ENCODE measurements at places on chromosomes 6 and 20.

GRCh38 chr6:9515633-9516606 lies 899.0 kb downstream of the TFAP2A start:
- DNase-seq = no peak

GRCh38 chr20:57433657-57434389 lies 42.6 kb downstream of the RBM38 start:
- DNase-seq = no peak

DNA sequence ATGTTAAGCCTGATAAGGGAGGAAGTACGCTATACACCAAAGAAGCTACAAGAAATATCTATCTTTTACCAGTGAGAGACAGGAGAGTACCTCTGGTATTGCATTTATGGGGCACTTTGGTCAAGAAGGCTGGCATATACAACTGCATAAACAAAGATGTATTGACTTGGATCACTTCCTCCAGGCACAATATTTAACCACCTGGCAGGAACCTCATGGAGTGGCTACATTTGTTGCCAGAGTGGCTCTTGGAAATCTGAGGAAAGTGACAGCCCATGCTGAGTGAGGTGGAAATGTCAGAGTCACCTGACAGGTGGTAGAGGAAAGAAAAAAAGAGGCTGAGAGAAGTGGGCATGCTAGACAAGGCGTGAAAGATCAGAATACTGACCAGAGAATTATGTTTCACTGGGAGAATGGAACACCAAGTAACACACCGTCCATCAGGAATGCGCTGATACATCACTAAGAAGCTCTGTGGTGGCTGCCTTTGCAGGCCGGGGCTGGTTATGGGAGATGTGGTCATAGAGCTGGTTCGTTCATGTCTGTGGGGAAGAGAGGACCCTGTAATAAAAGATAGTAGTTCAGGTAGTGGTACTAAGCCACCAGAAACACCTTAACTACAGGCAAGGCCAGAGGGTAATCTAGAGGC lies 61.4 kb upstream of the UFL1 start:
- no peak for DNase-seq

- DNase-seq = no peak
Measured at GRCh38 chr20:21063276-21063675, 42.9 kb downstream of the LINC00237 start.

DNA sequence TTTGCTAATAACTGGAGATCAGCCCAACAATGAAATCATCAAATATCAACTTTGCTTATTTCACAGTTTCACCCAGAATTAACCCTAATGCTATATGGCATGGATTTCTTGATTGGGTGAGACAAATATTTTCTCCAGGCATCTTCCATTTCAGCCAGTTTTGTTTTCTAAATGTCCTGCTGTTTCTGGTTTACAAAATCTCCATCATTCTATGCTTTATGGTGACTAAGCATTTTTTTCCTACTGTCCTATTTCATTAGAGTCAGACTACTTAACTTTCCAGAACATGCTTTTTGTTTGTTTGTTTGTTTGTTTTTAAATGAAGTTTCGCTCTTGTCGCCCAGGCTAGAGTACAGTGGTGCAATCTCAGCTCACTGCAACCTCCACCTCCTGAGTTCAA lies 59.5 kb upstream of the EXOC2 start:
- DNase-seq = no peak

DNA sequence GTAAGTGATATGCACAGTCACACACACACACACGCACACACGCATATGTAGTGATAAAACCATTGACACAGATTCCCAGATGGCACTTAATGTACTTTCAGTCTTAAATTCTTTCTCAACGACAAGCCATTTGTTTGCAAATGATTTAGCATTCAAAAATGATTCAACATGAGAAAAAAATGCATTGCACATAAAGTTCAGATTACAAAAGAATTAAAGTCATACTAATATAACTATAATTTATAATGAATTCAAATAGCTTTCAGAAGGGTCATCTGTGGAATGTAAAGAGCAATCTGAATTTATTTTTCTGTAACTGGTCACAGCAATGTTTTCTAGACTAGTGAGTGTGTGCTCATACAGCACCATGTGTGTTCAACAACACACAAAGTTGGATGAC lies 521.6 kb upstream of the ZNF337 start:
- no peak for DNase-seq

- DNase-seq = peak; percentile 31
Measured at GRCh38 chr20:35145141-35145564, 2.0 kb downstream of the EDEM2 start.

DNA sequence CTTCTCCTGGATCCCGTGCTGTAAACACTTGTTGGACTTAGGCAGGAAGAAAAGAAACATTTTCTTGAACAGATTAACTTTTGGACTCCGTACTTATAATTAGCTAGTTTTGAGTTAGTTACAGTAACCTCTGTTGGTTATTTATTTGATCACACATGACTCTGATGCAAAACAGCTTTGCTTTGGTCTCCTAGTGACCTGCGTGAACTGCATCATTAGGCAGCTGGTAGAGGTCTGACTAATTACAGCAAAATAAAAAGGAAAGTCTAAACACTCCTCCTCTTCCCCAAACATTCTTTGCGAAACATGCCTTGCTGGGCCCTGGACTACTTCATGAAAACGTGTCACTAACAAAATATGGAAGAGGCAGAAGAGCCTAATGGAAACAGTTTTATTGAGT lies 61.1 kb upstream of the ZFP64 start:
- DNase-seq = no peak

GRCh38 chr20:17936761-17937732 lies 31.5 kb downstream of the SNX5 start:
- no peak for DNase-seq

DNA sequence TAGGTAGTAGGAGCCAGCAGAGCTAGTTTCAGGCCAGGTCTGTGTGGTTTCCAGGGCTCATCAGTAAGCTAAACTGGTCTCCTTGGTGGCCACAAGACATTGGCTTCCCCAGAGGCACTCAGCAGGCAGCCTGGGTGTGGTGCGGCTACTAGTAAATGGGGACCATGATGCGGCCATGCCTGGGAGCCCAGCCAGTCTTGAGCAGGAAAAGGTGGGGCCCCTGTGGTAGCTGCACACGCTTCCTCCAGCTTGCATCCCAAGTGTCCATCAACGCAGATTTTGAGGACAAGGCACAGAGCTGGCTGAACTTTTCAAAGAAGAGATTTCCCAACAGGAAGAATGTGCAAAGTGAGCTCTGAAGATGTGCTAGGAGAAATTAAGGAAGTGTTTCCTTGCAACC lies 107.4 kb upstream of the NAA20 start:
- no peak for DNase-seq

- no peak for DNase-seq
Measured at GRCh38 chr20:36984257-36984638, 32.7 kb upstream of the SAMHD1 start.

- DNase-seq = no peak
Measured at GRCh38 chr6:159056432-159056831, 11.6 kb upstream of the TAGAP start.

DNA sequence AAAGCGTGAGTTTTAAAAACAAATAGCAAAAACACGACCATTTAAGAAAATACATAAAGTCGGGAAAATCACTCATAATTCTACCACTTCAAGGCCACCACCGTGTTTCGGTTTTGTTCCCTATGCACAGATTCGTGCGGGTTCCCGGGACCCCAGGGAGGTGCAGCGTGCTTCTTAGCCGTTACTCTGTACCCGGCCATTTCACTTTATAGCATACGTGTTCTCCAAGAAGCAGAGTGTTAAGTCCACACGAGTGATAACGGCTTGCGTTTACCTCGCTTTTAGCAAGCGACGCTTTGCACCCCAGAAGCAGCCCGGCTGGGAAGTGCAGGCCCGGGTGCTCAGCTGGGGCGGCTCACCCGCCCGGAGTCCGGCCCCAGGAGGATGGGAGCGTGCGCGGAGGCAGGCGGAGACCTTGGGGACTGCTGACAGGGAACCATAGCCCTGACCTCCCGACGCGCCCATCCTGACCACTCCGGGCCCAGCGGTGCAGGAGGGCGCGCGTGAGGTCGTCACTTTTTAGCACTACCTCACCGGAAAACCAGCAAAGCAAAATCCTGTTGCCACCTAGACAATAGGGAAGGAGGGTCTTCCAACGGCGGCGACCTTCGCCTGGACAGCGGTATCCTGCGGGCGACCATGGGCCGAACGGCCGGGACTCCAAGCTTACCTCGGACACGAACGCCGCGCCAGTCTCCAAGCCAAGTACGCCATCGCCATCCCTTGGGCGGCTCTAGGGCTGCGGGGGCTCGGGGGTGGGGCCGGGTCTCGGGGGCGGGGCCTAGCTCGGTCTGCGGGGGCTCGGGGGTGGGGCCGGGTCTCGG lies at the start of gene ECI2:
Gene ECI2, minus strand, starts transcription at position 735 of the 824 bp plus-strand sequence. Its CDS starts 15 bp downstream, at position 720.
- peak; percentile 32 for DNase-seq

DNA sequence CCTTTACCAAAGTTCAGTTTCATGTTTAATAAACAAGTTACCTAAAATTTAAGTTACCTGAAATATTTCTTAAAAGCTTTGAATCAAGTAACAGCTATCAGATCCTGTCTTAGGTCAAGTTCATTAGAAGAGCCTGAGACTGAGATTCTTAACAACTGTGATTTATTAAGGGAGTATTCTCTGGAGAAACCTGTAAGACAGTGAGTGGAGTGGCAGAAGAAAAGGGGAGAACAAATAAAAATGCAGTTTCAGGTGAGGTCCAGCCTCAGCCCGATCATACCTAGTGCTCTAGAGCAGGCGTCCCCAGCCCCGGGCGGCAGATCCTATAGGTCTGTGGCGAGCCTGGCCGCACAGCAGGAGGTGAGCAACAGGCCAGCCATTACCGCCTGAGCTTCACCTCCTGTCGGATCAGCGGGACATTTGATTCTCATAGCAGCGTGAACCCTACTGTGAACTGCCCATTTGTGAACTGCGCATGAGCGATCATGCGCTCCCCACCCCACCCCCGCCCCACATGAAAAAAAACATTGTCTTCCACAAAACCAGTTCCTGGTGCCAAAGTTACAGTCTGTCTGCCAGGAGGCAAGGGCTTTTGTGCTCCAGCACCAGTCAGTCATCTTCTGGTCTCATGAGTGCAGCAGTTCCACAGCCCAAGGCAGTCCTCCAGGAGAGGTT lies 59.2 kb upstream of the ADGRB3 start:
- DNase-seq = no peak

- DNase-seq = no peak
Measured at GRCh38 chr6:101845172-101845571, 451.7 kb downstream of the GRIK2 start.

GRCh38 chr20:47063407-47063806 lies 168.8 kb downstream of the EYA2 start:
- no peak for DNase-seq

- DNase-seq = no peak
Measured at GRCh38 chr6:43916924-43917877, 147.2 kb downstream of the VEGFA start.

DNA sequence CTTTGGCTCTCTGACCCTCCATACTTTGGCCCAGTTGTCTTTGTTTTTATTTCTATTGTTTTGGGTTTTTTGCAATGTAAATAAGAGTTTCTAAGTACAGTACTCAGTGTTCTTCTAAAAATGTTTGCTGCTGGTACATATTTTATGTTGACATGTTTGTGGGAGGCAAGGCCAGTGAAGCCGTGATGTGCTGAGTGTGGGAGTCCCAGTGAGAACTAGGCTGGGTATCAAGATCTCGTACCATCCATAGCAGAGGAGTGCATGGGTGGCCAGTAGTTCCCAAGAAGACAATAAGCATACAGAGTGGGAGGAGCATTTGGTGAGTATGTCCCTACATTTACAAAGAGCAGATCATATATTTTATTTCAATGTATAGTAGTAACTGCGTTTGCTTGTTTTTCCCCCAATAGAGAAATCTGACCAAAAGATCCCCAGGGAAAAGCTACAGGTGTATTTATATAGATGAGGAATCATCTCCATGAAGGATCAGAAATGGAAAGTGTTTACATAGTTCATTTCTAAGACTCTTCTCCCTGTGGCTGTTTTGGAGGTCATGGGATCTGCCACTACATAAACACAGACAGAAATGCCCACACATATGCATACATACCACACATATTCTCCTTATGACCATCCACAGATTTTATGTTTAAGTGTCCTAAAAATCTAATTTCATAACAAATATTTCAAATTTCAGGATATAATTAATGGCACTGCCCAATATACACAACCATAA lies 285.9 kb downstream of the ALDH8A1 start:
- DNase-seq = no peak

DNA sequence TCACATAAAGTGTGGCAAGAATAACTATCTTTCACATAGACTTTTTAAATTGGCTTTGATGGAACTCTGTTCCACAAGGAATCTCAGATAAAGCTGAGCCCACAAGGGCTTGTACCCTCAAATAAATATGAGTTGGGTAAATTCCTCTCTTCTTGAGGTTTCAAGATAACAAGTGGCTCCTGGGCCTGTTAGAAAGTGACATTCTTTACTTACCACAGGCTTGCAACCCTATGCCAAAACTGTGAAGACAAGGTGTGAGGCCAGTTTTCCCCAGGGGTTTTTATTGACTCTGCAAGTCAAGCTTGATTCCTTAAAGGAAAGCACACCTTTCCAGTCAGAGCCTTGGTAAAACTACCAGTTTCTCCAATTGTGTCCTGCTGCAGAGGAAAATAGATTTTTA lies 664.8 kb upstream of the GJE1 start:
- DNase-seq = no peak

DNA sequence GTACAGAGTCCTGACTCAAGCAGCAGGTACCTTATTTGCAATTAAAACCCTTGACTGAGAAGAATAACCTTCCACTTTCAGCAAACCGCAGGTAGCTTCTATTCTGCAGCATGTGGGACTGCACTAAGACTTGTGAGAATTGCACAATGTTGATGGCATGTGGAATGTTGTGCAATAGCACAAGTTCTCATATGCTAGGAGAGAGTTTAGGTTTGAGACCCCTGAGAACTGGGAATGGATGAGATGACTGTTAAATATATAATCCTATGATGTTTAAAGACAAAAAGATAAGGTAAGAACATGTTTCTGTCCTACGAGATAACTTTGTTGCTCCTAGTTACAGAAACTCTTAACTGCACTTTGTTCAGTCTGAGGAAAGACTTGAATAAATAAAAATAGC lies 194.6 kb downstream of the OTOR start:
- DNase-seq = no peak

- no peak for DNase-seq
Measured at GRCh38 chr6:142627474-142627873, 317.5 kb downstream of the HIVEP2 start.

DNA sequence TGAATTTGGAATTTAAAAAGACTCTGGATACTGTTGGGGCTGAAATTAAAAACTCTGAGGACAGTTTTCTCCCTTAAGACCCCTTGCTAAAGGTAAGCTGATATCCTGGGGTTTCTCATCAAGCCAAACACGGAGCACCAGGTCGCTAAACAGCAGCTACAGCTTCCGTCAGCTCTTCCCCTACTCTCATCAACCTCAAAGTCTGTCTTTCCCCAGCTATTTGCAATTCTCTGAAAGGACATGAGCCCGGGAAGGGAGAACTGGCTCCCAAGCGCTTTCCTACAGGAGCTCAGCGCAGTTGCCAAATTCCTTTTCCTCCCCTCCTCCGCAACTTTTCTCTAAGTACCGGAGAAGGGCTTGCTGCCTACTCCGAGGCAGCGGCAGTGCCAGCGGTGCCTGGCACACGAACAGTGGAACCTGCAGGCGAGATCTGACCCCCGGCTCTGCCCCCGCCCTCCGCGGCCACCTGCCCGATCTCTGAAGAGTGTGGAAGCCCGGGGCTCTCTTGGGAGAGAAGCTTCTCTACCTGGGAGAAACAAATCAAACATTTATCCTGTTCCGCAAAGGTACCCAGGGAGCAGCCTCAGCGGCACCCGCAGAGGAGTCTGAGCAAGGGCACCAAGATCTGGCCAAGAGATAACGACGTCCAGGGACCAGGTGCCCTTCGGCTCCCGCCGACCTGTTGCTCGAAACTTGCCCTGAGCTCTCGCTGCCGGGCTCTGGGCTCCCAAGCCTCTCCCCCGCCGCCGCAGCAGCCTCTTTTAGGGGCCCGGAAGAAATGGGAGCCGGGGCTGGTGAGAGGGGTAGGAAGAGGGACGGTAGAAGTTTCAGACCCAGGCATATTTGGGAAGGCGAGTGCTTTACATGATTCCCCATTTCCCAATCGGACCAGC lies 2.2 kb downstream of the CBLN4 start:
- DNase-seq = no peak

Data from activated CD4-positive, alpha-beta T cell treated with anti-CD3 and anti-CD28 coated beads for 4 hours (primary cell).